ENCODE measurements at places on chromosomes 7 and 10.

DNA sequence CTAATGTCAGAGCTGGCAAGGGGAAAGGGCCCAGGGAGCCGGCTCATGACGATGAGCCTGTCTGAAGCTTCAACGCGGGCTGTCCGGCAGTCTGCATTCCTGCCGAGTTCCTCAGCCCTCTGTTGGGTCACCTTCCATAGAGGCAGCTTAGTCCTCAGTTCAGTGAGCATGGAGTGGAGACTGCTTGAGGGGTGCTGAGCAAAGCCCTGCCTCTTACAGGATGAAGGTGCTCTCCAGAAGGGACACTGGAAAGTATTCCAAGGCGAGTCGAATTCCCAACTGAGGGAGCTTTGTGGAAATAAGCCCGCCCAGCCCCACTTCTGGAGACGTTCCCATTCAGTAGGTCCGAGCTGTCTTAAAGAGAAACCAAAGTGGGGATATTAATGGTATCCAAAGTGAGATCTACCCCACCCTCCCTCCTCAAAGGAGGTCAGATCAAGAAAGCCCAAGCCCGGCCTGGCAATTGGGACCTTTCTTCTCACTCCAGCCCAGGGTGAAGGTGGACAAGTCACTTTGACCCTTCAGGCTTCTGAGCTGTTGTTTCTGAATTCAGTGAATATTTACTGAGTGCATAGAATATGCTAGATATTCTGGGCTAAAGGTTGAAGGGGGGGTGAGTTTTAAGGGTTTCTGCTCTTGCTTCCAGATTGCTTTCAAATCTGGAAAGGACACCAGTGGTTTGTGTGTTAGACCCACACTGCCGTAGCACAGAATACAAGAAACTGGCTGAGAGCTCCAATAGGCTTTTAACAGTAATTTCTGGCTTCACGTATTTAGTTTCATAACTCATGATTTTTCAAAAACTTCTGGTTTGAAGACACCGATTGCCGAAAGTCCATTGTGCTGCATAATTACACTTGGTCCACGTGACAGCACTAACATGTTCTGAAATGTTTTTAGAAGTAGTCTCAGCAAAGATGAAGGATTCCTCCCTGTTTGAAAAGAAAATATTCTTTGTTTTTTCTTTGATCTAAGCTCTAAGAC is 3.5 kb downstream of the EGFR start:
- no peak for DNase-seq

- DNase-seq: no peak
Measured at GRCh38 chr7:105478606-105479005, 43.5 kb downstream of the PUS7 start.

DNA sequence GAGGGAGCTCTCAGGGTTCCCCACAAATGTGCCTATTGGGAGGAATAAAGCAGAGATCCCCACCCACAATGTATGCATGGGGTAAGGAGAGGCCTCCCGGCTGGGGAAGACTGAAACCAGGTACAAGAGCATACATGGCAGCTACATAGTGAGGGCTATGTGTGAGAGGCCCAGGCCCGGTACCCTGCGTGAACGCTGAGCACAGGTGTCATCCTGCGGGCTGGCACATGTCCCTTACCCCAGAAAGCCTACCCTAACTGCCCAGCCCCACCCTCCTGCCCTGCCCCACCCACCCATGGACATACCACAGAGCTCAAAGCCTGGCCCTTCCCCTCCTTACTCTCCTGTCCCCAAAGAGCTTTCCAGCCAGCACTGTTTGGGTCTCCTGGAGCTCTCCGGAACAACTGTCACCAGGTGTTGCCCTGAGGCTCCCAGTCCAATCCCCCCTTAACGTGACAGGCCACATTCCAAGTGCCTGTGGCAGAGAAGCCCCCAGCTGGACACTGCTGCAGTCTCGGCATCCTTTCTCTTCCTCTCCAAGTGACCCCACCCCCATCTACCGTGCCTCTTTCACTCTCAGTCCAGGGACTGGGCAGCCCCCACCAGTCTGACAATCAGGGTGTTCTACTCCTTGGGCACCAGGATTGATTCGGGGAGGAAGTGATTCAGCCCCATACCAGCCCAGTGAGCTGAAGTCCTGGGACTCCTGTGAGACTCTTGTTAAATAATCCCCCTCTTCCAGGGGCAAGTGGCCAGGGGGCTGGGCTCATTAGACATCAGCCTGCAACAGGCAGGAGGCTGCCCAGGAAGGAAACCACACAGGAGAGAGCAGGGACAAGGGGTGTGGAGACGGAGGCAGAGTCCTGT is 19.6 kb downstream of the GRID1 start:
- DNase-seq: no peak

- DNase-seq: no peak
Measured at GRCh38 chr10:124802313-124802675, 675 bp downstream of the ABRAXAS2 start.

GRCh38 chr10:102613286-102613685 is 31.0 kb upstream of the TRIM8 start:
- no peak for DNase-seq

DNA sequence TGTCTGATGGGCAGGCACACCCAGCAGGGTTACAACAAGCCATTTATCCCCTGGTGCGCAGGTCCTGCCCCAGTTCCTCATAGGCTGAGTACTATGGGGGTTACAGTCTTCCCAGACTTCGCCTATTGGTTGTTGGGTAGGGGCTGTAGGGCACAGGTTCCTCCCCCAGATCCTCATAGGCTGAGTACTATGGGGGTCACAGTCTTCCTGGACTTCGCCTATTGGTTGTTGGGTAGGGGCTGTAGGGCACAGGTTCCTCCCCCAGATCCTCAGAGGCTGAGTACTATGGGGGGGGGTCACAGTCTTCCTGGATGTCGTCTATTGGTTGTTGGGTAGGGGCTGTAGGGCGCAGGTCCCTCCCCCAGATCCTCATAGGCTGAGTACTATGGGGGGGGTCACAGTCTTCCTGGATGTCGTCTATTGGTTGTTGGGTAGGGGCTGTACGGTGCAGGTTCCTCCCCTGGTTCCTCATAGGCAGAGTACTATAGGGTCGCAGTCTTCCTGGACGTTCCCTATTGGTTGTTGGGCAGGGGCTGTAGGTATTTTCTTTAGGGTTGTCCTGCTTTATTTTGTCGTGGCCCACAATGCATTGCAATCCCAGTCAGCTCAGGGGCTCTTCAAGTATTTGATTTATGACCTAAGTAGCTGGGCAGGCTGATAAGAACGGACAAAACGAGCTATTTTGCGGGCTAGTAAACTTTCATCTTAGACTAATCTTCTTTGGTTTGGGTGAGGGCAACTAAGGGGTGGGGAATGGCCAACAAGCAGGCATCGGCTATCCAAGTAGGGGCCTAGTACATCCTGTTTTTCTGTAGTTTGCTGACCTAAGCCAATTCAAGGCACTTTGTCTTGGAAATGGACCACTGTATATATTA is 3.4 kb downstream of the LRRC27 start:
- no peak for DNase-seq

GRCh38 chr10:75450644-75451640 is 19.5 kb downstream of the LRMDA start:
- no peak for DNase-seq

DNA sequence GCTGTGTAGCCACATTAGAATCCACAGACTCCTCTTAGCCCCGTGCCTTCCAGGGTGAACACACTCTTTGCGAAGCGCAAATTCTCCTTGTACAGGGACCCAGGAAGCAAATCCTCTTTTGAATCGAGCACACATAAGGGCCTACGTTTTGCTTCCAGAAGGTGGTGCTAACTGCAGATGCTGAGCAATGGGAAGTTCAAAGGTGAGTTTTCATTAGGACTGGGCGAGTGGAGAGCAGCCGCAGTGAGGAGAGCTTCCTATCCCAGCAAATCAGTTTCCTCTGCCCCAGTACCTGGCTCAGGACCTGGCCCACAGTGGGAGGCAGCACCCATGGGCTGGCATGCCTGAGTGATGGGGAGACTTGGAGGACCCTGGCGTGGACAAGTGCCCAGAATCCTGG is 23.5 kb upstream of the GPR26 start:
- no peak for DNase-seq
